CD4-positive, alpha-beta T cell (primary cell): ENCODE measurements at places on chromosomes 4 and X. TPM values are rescaled to one million over a fixed set of nuclear protein-coding genes. Genes with fewer than 3 reads are reported as not detected.
A peak's percentile ranks its signal among the peaks of the same experiment; 100 is the strongest.

DNA sequence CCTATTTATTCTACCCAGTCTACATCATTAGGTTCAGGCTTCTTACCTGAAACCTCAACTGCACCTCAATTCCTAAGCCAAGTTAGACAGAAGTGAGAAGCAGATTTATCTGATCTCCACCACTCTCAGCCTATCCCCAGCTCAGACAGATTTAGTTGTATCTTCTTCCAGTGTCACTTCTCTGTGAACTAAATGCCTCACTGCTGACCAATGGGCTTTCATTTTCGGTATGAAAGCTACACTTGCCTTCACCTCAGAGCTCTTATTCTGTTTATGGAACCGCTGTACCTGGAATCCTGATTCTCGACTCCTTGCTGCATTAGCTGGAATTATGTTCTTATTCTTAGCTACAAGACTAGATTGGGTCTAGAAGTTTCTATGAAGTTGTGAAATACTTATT, 833.2 kb downstream of the CCSER1 start:
- DNase-seq: no peak

DNA sequence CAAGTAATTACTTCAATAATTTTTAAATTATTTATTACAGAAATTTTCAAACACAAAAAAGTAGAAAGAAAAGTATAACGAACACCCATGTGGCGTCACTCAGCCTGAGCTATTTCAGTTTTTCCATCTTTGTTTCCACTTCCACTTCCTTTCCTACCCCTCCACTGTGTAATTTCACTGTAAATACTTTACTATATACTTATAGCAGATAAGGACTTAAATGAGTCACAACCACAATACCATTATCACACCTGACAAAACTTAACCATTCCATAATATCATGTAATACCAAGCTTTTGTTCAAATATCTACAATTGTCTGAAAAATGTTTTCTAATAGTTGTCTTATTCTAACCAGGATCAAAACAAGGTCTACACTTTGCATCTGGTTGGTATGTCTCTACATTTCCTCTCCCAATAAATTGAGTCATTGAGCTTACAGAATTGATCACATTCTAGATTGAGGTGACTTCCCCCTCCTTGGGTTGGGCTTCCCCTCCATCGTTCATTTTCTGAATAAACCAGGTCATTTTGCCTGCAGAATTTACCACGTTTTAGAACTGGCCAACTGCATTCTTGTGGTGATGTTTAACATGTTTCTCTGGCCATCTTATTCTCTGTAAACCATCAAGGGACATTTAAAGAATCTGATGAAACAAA, 48.7 kb downstream of the ATP10D start:
- no peak for DNase-seq

DNA sequence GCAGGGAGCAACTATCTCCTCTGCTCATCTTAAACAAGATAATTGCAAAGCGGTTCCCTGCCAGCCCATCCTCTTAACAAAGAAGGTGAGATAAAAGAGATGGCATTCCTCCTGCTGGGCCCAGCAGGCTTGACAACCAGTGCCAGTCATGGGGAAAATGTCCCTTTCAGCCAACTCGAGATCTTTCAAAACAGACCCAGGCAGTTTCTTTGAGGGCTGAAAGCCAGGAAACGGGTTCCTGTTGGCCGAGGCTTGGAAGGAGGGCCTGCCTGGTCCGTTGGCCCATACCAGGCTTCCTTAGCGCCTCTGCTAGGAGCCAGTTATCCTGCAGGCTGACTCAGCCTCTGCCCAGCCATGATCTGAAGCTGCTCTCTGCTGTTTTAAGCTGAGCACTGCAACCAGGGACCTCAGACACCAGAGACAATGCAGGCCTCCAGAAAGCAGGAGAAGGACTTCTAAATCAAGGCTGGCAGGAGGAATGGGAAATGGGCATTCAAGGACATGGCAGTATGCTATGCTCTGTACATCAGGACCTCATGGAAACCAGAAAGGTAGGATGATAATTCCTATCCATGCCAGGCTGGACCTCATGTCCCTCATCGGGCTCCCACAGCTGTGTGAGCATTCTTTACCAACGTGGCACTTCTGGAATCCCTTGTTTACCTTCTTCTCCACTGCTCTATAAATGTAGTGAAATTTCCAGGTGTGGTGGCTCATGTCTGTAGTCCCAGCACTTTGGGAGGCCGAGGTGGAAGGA, 42.4 kb upstream of the SLC2A9 start:
- DNase-seq: no peak

DNA sequence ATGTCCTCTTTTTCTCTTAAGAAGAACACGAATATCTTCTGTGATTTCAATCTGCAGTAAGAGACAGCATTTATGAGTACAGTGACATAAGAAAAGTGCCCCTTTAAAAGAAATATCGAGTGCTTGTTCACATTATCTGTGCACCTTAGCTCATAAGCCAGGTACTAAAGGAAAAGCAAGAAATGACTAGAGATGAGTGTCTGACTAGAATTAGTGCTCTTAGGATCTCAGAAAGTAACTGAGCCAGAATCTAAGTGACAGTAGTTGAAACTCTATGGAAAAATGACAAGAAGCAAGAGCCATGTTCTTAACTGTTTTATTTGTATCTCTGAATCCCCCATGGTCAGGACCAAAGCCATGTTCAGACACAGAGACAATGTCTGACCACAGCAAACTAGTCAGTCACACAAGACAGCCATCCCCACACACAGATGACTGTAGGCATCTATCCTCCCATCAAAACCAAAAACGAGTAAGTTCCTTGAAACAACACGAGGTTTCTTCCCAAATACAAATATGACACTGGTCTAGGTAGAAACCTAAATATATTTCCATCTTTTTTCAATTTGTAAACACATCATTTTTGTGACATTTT, 36.8 kb downstream of the ACSL4 start:
- no peak for DNase-seq

- no peak for DNase-seq
Observed at GRCh38 chr4:6107886-6108285, 89.7 kb upstream of the C4orf50 start.

DNA sequence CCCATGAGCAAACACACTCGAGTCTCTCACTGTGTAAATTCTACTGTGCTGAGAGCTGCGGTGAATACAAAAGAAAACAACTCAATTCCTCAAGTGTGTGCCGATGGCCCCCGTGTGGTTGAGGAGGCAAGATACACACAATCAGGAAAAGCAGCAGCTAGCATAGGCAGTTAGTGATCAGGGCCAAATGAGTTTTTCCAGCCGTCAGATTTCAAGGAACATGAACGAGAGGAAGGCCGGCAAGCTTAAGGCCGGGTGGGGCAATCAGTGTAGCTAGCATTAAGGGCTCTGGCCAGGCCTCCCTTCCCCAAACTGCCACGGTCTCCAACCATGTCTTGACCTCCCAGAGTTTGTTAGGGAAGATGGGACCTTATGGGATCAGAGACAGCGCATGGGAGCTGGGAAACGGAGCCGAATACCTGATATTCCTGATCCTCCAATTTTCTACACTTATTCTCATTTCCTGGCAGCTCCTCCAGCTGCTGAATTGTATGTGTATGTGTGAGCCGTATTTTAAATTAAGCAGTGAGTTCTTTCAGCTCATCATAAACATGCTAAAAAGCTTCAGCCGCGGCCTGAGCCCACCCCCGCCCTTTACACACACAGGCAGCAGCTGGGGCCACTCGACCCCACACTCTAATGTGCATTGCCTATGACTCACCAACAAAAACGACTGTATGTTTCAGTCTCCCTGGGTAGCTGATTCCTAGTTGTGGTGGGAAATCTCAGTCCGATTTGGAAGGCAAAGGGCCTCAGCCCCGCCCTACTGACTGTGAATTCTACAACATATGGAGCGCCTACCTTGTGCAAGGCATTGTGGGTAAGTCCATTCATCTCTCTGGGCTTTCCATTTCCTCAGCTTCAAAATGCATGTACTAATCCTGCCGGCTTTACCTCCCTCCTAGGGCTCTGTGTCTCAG, 59.9 kb downstream of the RTL9 start:
- no peak for DNase-seq

DNA sequence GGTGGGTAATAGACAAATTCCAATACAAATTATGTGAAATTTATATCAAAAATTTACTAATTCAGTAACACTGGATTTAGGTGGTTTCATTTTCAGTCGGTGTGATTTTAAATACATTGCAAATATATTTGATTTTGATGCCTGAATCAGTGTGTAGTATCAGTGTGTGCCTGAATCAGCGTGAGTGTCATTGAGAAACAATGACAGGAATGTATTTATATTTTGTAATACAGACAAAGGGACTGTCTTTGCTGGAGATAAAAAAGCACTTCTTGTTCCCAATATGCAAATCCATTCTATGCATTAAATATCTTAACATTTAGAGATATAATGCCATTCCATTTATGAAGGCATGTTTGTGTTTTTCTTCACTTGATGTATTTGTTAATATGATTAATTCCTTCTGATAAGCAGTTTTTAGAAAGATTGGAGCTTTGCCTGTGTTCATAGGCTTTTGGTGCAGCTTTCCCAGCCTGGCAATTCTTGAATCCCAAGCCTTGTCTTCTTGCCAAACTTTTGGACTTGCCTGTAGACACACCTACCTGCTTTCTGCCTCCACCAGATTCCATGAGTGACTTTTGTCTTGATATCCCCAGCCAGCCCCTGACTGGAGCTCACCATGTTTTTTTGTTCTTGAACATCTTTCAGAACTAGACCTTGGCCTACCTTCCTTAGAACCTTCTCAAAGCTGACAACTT, 243.8 kb downstream of the ADGRL3 start:
- no peak for DNase-seq

GRCh38 chrX:150833454-150834056, 64.9 kb downstream of the CD99L2 start:
- DNase-seq: no peak

DNA sequence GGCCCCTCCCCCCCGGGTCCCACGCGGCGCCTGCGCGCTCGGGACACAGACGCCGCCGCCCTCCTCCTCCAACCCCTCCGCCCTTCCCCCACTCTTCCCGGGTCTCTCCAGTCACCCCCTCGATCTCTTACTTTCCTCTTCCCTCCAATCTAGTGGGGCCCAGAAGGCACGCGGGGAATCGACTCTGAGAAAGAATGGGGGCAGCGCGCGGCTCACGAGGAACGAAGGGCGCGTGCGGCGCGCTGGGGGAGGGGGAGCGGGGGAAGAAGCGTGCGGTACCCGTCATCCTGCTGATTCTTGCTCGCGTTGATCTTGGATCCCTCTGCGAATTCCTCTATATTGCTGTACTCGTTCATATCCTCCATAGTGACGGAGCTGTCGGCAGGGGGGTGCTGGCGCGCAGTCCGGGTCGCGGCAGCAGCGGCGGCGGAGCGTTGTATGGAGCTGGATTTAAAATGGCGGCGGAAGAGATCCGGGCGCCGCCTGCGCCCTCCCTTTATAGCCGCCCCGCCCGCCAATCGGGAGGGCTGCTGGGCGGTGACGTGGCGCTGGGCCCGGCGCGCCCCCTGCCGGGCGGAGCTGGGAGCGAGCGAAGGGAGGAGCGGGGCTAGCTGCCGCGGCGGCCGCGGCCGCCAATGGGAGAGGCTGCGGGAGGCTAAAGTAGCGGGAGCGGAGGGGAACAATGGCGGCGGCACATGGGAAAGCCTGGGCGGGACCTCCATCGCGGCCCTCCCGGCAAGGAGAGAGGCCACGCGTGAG, 1.1 kb downstream of the HNRNPDL start:
- DNase-seq: peak; percentile 92

- no peak for DNase-seq
Observed at GRCh38 chr4:4720646-4721045, 138.8 kb upstream of the MSX1 start.

GRCh38 chrX:20472148-20472547, 205.4 kb upstream of the RPS6KA3 start:
- no peak for DNase-seq

GRCh38 chrX:38850807-38851544, 49.7 kb downstream of the MID1IP1 start:
- DNase-seq: no peak

DNA sequence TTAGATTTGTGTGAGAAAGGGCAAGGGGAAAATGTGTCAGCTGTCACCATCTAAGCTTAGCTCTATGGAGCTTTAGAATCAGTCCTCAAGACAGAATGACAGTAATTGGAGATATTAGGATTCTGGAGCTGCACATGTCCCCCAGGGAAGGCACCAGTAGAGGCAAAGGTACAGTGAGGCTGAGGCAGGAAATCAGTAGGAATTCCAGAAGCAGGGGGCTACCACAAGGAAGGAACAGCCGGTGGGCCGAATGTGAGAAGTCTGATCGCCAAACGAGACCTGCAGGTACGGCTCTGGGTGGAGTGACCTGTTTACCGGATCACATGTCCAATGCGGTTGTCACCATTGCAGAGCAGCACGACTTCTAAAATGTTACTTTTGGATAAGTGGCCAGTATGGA, 52.6 kb downstream of the RNF150 start:
- no peak for DNase-seq

GRCh38 chr4:15488658-15489470, 19.2 kb downstream of the CC2D2A start:
- DNase-seq: no peak

GRCh38 chr4:52933738-52934137, 71.6 kb downstream of the RASL11B start:
- DNase-seq: no peak

- DNase-seq: peak; percentile 25
Observed at GRCh38 chr4:88244816-88245579, 39.4 kb downstream of the PPM1K start.

- no peak for DNase-seq
Observed at GRCh38 chr4:120826853-120827252, 95.7 kb downstream of the PRDM5 start.

- peak; percentile 66 for DNase-seq
Observed at GRCh38 chr4:52038103-52038912, at the start of gene SGCB. Gene SGCB, minus strand, starts transcription at chr4:52038299. Its CDS starts 40 bp downstream, at chr4:52038259.

GRCh38 chr4:112175840-112176239, 30.6 kb downstream of the FAM241A start:
- no peak for DNase-seq

DNA sequence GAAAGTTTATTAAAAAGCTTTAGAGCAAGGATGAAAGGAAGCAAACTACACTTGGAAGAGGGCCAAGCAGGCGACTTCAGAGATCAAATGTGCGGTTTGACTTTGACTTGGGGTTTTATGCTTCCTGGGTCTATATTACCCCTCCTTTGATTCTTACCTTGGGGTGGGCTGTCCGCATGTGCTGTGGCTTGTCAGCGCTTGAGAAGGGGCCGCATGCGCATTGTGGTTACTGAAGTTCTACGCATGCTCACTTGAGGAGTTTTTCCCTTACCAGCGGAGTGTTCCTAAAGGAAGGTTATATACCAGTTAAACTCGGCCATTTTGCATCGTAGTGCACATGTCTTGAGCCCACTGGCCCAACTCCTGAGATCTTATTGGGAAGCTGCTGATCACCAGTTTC, 9.9 kb downstream of the ZNF157 start:
- peak; percentile 88 for DNase-seq

GRCh38 chrX:27728291-27728690, 79.5 kb upstream of the MAGEB10 start:
- DNase-seq: no peak

TEC gene
- total RNA-seq: 2.8 TPM

MBTPS2 gene
- 3.1 TPM for total RNA-seq

KIT gene
- total RNA-seq: 0.05 TPM

RS1 gene
- not detected for total RNA-seq

CTAG1B gene
- not detected for total RNA-seq

ARMCX1 gene
- 0.66 TPM for total RNA-seq

SLC9B1 gene
- total RNA-seq: 3.7 TPM

FATE1 gene
- total RNA-seq: not detected

GPR78 gene
- total RNA-seq: not detected
